ENCODE measurements at places on chromosomes 2 and 18.

DNA sequence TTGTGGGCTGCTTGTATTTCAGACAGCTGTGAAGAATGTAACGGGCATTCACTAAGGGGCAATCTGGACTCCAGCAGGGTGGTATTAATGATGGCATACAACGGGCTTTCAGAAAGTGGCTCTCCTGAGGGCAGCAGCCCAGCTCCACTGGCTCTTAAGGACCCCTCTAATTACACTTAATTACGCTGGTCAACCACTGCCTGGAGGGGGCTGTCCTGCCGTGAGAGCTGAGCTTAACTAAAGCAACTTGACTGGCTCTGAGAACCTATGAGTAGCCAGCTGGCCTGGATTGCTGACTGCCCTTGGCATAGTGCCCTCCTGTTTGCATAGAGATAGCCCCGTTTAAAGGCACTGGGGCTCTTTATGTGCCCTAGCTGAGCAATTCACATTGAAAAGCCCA is 3.8 kb downstream of the LIPG start:
- no peak for DNase-seq

GRCh38 chr18:25055076-25055475 is 296.9 kb downstream of the ZNF521 start:
- DNase-seq: no peak

GRCh38 chr2:172232708-172233396 is 130.2 kb upstream of the DLX2 start:
- peak; percentile 3 for DNase-seq

DNA sequence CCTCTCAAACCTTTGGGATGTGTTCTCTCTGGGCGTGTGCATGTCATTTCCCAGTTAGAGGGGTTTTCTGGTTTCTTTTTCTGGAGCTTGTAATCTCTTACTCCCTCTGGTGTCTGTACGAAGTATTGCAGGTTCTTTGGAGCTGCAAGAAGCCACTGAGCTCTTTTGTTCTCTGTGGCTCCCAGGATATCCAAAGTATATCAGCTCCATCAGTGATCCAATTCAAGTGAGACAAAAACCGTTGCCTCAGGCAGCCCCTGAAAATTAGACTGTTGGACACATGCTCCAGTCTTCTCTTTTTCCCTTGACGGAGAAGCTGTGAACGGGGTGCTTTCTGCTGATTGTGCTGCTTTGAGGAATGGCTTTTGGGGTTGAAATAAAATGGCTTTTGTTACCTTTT is 59.0 kb upstream of the LDLRAD4 start:
- peak; percentile 68 for DNase-seq

GRCh38 chr18:33421225-33421624 is 19.3 kb downstream of the CCDC178 start:
- DNase-seq: no peak

Measured in kidney glomerular epithelial cell (primary cell).